BE2C (cell line): ENCODE measurements at places on chromosomes 6 and 20.

DNA sequence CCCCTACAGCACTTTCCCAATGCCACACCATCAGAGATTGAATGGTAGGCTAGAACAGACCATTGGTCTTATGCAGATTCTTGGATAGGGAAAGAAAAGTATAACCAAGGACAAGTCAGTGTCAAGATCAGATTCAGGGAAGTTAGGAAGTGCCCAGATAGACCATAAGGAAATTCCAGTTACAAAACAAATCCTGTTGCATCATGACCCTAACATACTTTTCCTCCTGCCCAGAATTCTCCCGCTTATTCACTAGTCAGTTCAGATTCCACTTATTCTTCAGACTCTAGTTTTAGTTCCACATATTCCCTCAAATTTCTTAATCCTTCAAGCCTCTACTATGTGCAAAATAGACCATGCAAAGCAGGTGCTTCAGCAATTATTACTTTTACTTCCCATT, 20.7 kb downstream of the METTL24 start:
- DNase-seq: no peak

GRCh38 chr6:161353208-161353613, 79.3 kb upstream of the AGPAT4 start:
- peak; percentile 59 for DNase-seq

DNA sequence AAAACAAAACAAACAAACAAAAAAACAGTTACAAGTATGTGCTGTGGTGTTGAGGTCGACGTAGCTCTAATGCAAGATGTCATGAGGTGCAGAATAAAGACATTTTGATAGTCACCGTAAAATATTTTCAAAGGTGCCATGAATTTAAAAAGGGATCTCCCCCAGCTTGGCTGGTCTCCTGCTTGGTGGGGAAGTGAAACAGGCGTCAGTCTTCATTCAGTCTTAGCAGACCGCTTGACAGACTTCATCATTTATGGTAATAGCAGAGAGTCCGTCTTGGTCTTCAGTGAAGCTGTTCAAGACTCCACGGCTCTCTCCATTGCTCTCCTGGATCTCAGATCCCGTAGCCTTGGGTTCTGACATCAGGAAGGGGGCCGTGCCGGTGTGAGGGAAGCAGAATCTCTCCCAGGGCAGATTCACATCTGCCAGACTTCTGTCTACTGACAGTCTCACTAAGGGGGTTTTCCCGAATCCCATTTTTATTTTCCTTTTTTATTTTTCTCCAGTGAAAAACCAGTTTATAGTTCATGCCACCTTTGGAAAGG, 1.6 kb downstream of the SLC24A3 start:
- no peak for DNase-seq

GRCh38 chr20:46004187-46004586, 4.5 kb upstream of the MMP9 start:
- DNase-seq: no peak

DNA sequence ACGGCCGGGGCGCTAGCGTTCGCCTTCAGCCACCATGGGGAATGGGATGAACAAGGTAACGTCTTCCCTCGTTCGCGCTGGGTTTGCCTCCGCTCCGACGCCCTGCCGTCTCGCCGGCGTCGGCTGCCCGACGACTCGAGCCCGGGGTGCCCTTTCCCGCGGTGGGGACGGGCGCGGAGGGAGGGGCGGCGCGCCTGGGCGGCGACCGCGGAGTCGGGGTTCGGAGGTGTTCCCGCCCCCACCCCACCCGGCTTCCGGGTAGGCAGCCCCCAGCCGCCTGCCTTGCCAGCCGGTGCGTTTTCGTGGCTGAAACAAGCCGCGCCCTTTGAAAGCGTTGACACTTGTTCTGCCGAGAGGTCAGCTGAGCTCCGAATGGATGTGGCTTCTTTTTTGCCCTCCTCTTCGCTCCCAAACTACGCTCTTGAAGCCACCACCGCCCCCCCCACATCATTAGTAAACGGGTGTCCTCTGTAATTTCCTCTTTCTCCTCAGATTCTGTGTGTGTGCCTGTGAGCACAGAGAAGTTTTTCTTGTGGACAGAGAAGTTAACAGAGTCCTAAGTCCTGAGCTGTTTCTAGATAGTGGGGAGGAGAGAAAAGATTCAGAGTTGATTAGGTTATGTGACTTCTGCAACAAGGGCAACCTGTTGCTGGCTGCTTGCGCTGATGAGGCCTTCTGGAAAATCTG, 362 bp downstream of the DUSP22 start:
- no peak for DNase-seq

- no peak for DNase-seq
Measured at GRCh38 chr20:49318091-49318429, 40.2 kb upstream of the ZNFX1 start.

DNA sequence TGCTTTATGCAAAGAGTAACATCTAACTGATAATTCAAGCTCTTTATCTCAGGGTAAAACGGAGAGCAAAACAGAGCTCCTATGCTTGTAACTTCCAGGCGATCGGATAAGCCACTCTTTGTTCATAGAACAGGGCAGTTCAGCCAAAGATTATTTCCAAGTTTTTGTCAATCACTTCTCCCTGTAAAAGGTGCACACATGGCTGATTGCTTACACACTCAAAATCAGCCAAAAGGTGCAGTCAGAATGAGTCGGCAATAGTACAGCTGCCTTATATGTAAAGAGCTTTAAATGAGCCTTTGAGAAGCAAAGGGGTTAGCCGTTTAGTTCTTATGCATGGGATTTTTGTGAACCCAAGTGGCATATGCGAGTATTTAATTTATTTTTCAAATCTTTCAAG, 449.6 kb upstream of the POU3F2 start:
- DNase-seq: no peak
